ENCODE measurements at places on chromosomes 7 and 10.

DNA sequence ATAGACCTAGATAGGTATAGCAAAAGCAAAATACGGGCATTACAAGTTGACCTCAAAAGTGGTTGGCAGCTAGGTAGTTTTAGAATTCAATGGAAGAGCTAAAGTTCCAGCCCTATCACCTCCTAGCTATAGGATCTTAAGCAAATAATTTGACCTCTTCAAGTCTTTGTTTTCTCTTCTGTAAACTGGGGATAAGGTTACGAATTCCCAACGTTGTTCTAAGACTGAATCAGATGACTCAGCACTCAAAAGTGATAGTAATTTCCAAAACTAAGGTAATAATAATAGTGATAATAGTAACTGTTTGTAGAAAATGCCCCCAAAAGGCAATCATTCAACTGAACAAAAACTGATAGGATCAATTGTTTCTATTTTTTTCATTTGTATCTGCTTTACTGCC is 445.2 kb downstream of the KCNMA1 start:
- DNase-seq, result no peak

DNA sequence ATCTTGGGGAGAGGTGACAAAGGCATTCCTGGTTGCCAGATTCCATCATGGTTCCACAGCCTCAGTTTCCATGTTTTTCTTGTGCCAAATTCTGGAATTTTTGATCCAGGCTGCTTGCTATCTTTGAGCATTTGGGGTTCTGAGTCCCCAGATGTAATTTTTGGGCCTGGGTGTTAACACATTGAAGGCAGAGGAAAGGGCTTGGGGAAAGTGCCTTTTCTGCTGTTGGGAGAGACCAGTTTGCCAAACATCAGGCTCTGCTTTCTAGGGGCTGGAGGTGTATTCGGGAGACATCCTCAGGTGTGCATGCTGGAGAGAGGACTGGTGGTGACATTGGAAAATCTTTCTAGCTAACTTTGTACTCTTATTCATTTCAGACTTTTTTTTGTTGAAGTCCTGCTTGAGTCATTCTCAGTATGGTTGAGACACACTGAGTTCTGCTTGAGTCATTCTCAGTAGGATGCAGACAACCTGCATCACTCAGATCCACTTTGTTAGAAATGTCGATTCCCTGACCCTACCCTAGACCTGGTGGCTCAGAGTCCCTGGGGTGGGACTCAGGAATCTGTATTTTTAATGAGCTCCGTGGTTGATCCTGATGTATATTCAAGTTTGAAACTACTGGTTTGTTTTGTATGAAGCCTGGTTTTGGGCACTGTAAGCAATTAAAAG is 101.0 kb downstream of the LRMDA start:
- DNase-seq, result no peak

DNA sequence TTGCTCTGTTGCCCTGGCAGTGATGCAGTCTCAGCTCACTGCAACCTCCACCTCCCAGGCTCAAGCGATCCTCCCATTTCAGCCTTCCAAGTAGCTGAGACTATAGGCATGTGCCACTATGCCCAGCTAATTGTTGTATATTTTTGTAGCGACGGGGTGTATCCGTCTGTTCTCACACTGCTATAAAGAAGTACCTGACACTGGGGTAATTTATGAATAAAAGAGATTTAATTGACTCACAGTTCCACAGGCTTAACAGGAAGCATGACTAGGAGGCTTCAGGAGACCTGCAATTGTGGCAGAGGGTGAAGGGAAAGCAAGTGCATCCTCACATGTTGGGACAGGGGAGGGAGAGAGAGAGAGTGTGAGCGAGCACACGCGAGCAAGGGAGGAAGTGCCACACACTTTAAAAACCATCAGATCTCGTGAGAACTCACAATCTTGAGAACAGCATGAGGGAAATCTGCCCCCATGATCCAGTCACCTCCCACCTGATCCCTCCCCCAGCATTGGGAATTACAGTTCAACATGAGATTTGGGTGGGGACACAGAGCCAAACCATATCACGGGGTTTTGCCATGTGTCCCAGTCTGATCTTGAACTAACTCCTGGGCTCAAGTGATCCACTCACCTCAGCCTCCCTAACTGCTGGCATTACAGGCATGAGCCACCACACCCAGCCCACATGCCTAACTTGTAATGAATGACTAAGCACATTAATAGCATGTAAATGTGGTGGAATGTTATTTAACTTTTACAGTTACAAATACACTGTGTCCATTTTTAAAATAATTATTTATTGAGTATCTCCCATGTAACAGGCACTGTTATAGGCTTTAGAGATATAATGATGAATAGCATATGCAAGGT is 65.5 kb downstream of the RALA start:
- DNase-seq, result no peak

DNA sequence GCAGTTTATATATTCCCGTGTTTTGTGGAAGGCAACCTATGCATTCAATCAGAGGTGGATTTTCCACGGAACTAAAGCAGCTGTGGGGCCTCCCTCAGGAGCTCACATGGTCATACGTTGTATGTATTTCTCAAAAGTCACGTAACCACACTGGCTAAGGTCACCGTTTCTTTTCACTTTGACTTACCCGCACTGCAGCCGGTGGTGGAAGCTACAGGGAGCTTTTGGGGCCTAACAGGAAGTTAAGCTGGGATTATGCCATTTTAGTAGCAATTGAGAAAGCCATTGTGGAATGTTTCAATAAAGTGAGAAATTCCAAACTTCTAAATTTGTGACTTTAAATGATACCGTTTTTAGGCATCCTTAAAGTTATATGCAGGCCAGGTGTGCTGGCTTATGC is 111.2 kb upstream of the KLF6 start:
- DNase-seq, result no peak

GRCh38 chr7:79227044-79227443 is 226.4 kb downstream of the MAGI2 start:
- DNase-seq, result no peak

DNA sequence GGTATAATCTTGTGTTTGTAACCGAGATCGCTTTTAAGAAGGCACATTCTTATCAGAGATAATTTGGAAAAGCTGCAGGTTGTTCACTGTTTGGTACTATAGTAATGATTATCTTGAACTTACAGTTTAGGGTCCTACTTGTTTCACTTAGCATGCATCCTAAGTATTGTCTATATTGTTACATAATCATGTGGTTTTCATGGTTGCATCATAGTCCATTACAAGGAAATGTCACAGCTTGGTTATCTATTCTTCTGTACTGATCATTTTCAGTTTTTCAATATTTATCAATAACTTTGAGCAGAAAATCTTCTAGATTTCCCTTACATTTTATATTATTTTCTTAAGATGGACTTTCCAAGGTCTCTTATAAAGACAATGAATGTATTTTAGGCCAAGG is 116.3 kb downstream of the PLPP4 start:
- no peak for DNase-seq
